ENCODE measurements at places on chromosomes 1 and 21.

- no peak for DNase-seq
These were observed 145.0 kb upstream of the DUSP10 start for GRCh38 chr1:221886743-221887414.

DNA sequence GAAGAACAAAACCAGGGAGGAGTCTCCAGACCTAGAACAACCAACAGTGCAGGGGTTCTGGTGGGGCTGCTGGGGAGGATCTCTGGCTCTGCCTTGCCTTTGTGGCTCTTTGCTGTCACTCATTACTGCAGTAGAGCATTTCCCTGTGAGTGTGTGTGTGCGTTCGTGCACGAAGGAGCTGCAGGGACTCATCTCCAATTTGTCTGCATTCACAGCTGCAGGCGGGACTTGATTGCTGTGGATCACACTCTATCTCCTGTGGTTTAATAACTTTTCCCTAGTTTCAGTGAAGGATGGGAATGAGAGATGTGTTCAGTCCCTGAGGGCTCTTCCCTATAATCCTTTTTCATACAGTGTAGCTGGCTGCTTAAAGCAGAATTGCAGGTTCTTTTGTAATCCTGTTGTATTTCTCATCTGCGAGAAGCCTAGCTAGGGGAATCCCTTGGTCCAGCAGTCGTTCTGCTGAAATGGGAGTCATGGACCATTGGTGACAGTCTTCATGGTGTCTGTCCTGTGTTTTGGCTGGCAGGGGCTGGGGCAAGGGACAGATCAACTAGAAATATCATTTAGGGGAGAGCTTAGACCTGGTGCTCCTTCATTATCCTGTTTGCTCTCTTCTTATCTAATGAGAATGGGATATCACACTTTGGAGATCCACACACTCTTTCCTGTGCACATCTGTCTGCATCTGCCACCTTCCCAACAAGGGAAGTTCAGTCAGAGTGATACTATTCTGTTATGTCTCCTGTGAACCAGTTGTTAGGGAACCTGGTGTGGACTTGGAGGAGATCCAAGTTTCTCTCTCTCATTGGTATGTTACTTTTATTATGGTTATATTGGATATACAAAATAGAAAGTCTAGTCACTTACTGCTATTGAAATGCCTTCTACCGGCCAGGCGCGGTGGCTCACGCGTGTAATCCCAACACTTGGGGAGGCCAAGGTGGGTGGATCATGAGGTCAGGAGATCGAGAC, 3.0 kb downstream of the PCP4L1 start:
- DNase-seq: no peak

DNA sequence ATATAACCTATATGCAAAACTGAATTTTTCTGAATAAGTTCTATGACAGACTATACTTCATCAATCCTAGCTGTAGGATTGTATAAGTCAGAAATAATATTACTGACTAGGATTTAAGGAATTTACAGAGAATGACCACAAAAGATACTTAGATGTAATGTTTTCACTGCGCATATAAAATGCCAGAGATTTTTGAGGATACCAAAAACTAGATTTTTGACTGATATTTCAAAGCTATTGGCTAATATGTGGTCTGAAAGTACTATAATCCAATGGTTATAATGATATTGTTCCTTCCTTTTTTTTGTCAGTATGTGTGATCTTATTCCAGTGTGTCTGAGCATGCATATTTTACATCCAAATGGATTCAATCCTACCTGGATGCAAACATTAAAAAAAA, 17.0 kb upstream of the IFI44L start:
- DNase-seq: no peak

GRCh38 chr21:15301736-15302135, 236.9 kb upstream of the NRIP1 start:
- DNase-seq: no peak

DNA sequence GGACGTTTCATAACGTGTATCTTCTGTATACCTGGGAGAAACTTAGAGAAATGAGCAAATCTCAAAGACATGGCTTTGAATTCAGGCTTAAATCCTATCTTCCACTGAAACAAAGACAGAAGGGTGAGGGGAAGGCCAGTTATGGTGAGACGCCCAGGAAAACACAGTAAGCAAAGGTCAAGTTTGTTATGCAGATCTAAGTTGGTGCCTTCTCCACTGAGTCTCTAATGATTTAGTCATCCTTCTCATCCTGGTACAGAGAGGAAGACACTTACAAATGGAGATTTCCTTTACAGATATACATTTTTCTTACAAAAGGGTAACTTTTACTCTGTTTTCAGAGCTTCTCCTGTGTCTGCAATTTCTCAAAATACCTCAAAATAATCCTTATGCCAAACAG, 64.4 kb downstream of the MAP3K7CL start:
- no peak for DNase-seq

- no peak for DNase-seq
These were observed 394.8 kb downstream of the PRDM2 start for GRCh38 chr1:14094611-14095400.

DNA sequence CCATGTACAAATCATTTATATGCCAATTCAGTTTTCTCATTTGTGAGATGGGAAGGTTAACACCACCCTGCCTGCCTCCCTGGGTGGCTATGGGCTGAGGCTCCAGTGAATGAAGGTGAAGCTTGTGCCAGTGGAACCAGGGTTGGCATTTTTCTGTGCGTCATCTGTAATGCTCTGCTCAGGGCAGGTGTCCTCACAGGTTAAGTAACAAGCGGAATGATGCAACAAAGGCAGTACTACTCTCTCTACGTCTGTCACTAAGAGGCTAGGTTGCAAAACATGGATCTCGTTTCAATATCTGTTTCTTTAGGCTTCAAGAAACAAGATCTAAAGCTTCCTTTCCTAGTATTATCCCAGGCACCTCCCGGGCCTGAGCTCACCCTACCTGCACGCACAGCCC, 67.0 kb upstream of the ZNF648 start:
- no peak for DNase-seq

GRCh38 chr21:40472013-40472412, 374.9 kb downstream of the DSCAM start:
- DNase-seq: no peak

DNA sequence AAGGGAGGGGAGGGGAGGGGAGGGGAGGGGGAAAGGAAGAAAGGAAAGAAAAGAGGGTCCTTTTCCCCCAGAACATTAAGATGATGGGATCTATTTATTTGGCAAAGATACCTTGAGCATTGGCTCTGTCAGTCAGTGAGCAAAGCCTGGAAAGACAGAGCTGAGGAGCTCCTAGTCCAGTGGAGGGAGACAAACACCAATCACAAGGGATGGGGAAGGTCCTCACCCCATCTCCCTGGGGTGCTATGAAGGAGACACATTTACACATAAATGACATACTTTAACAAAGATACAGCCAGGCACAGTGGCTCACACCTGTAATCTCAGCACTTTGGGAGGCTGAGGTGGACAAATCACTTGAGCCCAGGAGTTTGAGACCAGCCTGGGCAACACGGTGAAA, 154.9 kb upstream of the TIAM1 start:
- no peak for DNase-seq

DNA sequence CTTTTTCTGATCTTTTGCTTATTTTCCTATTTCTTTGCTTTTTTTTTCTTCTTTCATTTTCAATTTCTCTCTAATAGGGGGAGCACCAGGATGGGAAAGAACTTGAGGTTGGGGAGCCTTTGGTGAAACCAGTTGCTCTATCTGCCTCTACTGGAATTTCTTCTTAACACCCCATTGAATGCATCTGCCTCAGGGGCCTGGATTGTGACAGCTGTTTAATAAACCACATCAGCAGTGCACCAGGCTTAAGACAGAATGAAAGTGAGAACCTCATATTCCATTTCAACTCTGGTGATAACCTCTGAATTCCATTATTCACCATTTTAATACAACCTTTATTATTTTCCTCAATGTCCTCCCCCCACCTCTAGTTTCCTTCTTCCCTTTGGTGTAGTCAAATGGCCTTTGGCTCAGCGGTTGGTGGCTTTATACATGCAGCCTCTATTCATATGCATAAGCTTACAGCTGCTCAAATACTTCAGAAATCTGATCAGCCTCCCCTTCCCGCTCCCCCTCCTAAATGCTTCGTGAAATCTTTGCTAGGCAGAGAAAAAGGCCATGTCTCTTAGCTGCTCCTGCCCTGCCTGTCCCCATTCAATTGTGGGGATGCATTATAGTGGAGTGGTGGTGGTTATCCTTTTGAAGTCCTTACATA, 537.3 kb upstream of the PLXNA2 start:
- DNase-seq: no peak

- DNase-seq: no peak
These were observed 702.3 kb downstream of the BRINP3 start for GRCh38 chr1:189775343-189775742.

DNA sequence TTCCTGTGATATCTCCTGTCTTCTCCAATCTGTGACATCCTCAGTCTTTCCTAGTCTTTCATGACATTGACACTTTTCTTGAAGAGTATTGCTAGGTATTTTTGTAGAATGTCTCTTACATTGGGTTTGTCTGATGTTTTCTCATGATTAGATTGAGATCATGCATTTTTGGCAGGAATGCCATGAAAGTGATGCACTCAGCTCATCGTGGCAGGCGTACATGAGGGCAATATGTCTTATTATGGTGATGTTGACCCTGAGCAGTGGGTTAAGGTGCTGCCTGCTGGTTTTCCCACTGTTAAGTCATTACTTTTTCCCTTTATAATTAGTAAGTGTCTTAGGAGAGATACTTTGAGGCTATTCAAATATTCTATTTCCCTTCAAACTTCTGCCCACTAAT, 80.2 kb upstream of the SSX2IP start:
- no peak for DNase-seq

DNA sequence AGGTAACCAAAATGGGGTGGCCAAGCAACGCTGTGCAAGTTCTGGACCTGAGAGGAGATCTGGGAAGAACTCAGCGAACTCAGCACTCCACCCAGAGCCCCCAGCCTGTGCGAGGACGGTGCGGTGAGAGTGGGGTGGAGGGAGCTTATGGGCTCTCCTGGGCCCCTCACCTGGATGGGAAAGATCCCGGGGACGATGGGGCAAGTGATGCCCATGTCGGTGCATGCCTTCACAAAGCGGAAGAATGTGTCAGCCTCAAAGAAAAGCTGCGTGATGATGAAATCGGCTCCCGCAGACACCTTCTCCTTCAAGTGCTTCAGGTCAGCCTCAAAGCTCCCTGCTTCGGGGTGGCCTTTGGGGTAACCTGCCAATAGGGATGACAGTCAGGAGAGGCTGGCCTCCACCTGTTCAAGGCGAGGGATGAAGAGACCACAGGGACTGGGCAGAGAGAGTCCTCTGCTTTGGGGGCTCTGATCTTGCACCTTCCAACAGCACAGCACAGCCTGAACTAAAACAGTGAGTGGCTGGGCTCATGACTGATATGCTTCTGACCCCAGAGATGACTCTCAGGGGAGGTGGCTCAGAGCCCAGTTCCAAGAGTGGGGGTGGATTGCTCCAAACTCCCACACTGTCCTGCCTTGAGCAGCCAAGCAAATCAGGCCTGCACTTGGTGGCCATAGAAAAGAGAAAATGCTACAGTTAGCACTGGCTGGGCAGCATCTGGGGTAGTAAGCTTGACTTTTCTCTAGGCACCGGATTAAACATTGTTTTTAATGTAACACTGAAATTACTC, 9.5 kb downstream of the MTHFR start:
- DNase-seq: no peak

DNA sequence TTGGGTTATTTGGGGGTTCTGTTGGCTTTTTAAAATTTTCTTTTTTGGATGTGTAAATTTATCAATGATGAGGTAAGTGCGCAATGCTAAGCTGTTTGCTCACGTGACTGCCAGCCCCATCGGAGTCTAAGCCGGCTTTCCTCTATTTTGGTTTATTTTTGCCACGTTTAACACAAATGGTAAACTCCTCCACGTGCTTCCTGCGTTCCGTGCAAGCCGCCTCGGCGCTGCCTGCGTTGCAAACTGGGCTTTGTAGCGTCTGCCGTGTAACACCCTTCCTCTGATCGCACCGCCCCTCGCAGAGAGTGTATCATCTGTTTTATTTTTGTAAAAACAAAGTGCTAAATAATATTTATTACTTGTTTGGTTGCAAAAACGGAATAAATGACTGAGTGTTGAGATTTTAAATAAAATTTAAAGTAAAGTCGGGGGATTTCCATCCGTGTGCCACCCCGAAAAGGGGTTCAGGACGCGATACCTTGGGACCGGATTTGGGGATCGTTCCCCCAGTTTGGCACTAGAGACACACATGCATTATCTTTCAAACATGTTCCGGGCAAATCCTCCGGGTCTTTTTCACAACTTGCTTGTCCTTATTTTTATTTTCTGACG, 3.1 kb downstream of the OLIG2 start:
- DNase-seq: no peak

DNA sequence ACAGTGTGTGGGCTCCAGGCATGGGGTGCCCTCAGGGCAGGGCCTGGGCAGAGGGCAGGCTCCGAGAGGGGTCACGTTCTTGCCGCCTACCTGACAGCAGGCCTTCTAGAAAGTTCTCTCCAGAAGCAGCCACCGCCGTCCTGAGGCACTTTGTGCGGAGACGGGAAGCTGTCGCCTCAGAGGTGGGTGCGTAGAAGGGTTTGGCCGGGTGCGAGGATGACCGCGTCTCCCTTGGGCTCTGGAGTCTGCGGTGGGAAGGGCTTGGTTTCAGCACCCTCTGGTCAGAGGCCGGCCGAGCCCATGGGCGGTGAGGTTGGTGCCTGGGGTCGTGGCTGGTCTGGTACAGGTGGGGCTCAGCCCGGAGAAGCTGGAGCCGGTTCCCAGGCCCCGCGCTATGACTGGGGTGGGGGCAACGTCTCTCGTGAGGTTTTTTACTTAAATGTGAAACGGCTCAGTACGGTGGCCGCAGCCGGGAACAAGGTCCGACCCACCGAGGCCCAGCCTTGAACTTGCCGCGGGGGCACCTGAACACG, 10.1 kb upstream of the TTLL10 start:
- DNase-seq: no peak

DNA sequence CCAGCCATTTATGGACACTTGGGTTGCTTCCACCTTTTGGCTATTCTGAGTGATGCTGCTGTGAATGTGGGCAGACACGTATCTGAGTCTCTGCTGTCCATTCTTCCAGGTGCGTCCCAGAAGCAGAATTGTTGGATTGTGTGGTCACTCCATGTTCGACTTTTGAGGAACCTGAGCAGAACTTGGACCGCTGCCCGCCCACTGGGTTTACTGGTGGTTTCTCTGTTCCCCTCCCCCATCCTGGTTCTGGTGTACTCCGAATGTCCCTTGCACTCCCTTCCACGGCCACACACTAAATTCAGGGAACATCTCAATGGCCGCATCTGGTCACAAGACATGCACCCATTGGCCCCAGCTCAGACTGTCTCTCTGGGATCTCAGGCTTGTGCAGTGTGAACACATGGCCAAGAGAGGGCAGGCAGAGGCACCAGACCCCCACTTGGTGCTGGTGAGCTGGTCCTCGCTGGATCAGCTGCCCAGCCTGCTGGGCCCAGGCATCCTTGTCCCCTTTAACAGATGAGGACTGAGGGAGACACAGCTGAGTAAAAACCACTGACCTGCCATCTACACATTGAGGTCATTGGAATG, 565.1 kb downstream of the NPHP4 start:
- no peak for DNase-seq
